ENCODE measurements at places on chromosomes 11 and 22. TPM values are rescaled to one million over a fixed set of nuclear protein-coding genes. Genes with fewer than 3 reads are reported as not detected.

The MFNG gene
- total RNA-seq, result 3.7 TPM

The OR8A1 gene
- not detected for total RNA-seq

The KIF18A gene
- 16.6 TPM for total RNA-seq

The POU2F3 gene
- total RNA-seq, result 0.61 TPM

The PANX2 gene
- 10.2 TPM for total RNA-seq

All from WTC11 (cell line).